RWPE2 (cell line): ENCODE measurements at places on chromosomes 13 and 19.

DNA sequence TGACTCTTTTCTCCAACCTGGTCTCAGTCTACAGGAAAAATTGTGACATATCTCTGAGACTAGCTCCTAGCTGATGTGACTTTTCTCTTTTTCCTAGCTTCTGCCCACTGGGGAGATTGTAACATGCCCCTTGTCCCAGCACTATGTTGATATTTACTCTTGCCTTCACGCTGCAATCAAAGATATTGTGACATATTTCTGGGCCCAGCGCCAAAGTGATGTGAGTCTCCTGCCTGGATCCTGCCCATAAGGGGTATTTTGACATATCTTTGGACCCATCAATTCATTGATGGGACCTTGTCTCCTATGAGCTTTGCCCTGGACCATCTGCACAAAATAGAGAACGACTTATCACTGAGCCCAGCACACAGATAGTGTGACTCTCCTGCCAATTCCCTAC, 41.1 kb downstream of the ZNF729 start:
- DNase-seq: no peak

GRCh38 chr13:67438465-67438864, 208.3 kb upstream of the PCDH9 start:
- no peak for DNase-seq

- DNase-seq: no peak
Observed at GRCh38 chr19:50967929-50968715, 1.3 kb downstream of the KLK6 start.

DNA sequence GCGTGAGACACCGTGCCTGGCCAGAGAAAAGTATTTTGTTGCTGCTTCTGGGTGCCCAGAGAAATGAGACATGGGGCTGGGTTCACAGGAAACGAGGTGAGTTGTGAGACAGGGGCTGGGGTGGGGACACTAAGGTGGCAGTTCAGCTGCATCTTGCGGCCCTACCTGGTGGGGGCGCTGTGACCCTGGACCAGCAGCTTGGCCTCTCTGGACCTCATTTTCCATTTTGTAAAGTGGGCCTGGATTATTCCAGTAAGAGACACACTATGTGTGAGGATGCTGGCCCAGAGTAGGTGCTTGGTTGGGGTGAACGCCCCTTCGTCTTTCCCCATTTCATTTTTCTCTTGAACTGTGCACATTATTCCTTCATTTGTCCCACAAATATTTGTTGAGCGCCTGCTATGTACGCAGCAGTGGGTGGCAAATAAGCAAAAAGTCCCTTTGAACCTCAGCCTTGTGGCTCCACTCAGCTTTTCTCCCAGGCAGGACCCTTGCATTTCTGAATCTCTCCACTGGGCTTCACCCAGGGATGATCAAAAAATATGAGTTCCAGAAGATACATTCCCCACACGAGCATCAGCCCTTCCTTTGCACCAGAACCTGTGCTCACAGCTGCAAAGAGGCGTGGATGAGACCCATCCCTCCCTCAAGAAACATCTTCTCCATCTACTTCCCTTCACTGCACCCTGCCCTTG, 26.6 kb upstream of the OR10H1 start:
- DNase-seq: no peak

DNA sequence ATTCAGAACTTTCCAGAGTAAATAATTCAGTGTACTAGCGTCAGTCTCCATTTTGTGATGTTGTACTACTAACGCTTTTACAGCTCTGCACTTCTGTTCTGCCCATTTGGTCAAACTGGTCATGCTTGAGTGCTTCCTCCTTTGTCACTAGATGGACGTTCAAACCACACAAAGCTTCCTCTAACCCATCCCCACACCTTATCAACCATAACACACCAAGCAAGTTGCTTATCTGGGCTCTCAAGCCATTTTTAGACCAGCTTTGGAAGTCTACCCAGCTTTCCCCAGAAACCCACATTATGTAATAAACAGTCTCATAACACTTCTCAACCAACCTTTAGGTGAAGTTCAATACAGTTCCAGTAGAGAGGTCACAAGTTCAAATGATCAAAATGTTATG, 2.3 kb upstream of the ZNF347 start:
- no peak for DNase-seq

DNA sequence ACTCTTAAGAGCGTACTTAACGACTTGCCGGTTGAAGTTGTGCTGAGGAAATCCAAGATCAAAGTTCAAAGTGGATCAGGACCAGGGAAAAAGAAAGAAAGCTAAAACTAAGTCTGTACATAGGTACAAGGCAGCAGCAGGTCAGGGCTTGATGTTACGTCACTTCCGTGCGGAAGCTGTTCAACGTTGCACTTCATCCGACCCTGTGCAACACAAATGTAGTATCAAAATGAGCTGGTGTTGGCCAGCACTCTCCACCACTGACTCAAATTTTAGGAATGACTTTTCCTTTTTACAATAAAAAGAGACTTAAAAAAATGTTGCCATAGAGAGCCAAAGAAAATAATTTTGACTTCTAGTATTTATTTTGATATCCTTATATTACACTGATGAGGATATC, 1315.4 kb downstream of the EFNB2 start:
- DNase-seq: no peak

- DNase-seq: no peak
Observed at GRCh38 chr19:55005684-55006488, 32.2 kb downstream of the GP6 start.

DNA sequence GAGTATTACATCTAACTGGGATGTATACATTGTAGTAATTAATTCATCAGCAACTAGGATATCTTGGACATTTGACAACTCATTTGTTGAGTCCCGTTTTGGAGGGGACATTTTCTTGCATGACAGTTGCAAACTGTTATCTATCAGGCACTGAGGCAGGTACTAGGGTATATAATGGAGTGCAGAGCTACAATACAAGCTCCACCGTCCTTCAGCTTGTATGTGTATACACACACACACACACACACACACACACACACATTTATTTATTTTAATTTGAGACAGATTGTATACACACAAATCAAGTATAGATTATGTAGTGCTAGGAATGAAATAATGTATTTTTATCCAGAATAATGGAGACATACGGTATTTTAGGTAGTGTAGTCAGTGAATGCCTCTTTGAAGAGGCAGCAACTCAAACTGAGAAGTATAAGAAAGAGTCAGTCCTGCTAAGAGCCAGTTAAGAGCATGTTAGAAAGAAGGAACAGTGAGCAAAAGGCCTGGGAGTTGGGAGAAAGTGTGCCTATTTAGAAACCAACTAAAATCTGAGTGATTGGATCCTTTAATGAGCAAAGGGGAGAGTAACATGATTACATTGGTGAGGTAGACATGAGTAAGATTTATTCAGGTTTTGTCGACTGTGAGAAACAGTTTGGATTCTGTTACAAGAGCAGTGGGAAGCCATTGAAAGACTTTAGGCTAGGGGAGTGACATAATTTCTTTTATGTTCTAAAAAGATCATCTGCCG, 74.5 kb downstream of the NBEA start:
- no peak for DNase-seq

DNA sequence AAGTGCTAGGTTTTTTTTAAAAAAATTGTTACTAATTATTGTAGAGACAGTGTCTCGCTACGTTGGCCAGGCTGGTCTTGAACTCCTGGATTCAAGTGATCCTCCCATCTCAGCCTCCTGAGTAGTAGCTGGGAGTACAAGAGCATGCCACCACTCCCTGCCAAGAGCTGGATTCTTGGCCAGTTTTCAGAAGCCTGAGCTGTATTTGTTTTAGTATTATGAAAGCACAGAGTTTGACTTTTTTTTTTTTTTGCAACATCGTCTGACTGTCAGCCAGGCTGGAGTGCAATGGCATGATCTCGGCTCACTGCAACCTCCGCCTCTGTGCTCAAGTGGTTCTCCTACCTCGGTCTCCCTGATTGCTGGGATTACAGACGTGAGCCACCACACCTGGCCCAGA, 7.0 kb downstream of the ARMC6 start:
- DNase-seq: no peak

- DNase-seq: no peak
Observed at GRCh38 chr13:106990594-106990993, 422.7 kb upstream of the ARGLU1 start.

- no peak for DNase-seq
Observed at GRCh38 chr19:17909003-17909732, 23.6 kb upstream of the CCDC124 start.

DNA sequence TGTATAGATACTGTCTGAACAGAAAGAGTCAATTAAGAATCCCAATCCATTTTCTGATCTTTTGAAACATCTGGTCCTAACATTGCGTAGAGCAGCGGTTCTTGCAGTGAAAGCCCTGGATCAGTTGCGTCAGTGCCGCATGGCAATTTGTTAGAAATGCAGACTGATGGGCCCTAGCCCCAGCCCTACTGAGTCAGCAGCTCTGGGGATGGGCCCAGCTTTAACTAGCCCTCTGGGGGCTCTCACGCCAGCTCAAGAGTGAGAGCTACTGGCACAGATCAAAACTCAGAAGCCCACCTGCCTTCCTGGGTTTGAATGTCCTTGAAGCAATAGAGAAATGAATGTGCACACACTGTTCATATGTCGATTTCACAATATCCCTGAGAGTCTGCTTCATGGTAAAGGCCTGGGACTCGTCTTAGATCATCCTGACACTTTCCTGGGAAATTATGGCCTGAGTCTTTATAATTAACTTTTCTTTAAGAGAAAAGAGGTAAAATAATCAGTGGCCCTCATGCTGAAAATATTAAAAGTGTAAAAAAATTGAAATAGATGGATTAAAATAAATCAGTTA, 206.8 kb upstream of the TMTC4 start:
- no peak for DNase-seq

DNA sequence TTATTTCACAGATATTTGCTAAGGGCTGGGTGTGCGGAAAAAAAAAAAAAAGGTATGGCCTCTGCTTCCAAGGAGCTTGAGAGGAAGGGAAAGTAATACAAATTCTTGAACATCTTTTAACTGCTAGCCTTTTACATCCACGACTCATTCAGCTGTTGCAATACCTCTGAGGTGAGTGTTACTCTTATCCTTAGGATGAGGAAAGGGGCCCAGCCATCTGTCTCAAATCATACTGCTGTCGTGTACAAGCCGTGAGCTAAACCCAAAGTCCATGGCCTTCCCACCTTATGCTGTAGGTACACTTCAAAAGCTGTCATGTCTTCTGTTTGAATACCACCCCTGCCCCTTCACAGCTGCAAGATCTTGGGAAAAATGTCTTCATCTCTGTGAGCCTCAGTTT, 146.8 kb downstream of the KCNRG start:
- no peak for DNase-seq

DNA sequence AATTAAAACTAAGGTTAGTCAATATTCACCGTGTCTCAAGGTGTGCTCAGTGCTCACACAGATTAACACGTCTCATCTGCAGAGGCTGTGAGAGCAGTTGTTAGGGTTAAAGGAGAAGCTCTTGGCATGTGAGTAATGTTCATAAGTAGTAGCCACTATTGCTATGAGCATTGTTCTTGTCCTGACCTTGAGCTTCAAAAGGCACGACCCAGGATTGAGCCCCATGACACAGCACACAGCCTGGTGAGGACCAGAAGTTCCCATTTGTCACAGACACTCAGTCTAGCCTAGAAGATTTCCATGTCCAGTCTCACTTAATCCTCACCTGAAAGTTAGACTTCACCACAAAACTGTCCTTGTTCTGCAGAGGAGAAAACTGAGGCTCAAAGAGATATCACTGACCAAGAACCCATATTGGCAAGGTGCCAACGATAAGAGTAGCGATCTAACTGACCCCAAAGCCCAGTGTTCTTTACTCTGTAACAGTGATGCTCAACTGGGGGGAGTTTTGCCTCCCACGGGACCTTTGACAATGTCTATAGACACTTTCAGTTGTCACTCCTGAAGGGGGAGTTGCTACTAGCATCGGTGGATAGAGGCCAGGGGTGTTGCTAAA, 26.0 kb downstream of the FPR3 start:
- no peak for DNase-seq

- DNase-seq: no peak
Observed at GRCh38 chr13:40094056-40094455, 438.6 kb downstream of the COG6 start.

DNA sequence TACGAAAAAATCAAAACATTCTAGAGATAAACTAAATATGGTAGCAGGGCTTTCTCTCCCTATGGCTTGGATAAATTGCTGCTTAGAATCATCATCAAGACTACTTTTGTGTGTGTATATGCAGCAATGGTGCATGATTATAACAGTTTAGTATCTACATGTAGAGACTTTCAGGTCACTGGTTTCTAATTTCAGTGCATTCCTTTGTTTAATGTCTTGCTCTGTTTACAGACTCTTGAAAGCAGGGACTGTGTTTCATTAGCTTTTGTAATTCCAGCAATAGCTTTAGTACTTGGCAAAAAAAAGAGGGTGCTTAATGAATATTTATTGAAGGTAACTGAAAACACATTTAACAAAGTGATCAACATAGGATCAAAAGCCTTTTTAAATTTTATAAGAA, 420.7 kb downstream of the PCDH9 start:
- DNase-seq: no peak

GRCh38 chr19:40976724-40977123, 14.4 kb upstream of the CYP2B6 start:
- DNase-seq: no peak

DNA sequence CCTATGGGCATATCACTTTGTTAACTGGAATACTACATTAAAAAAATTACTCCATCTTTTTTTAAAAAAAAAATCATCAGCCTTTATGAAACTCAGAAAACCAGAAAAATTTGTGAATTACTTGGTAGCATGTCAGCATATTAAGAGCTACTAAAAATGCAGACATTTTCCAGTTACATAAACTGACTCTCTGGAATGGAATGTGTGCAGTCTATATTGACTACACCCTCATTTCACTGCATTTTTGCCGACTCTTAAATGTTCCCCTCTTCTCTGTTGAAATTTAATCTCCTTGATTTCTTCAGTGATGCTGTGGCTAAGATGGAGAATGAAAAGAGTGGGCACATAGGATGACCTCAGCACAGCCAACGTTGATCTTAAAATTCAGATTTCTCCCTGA, 393.8 kb downstream of the ITGBL1 start:
- DNase-seq: no peak

DNA sequence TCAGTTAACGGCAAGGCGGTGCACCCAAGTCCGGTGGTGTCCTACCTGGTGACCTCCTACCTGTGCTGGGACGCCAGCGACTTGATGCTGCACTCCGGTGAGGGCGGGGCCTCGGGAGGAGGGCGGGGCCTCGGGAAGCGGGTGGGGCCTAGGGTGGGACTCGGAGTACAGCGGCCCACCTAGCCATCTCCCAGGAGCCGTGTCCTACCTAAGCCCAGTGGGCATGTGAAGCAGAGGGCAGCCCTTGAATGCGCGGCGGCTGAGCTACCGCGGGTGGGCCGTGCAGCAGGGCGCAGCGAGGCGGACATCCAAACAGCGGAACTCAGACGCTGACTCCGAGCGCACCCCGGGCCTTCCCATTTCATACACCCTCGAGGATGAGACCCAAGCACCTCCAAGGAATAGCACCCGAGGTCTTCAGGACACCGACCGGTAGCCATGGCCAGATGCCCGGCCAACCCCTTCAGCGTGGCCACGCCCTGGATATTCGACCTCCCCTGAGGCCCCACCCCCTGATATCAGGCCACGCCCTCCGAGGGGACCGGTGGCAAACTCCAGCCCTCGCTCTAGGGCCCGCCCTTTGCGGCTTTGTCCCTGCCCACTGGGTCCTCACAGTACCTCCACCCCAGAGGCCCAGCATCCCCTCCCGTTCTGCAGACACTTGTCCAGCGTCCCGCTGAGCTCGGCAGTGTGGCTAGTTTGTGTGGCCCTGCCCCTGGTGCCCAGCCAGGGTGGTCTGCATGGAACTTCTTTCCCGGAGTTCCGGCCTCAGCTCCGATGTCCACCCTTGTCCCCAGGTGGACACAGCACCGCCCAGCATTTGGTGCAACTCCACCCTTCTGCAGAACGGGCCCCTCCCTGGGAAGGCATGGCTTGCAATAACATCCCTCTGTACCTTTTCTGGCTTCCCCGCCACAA, 5.4 kb downstream of the KLK1 start:
- no peak for DNase-seq
